ENCODE measurements at places on chromosomes 2 and 18. TPM values are rescaled to one million over a fixed set of nuclear protein-coding genes. Genes with fewer than 3 reads are reported as not detected.

CCDC74B gene
- total RNA-seq: 3.8 TPM

POTEC gene
- not detected for total RNA-seq

TOGARAM2 gene
- not detected for total RNA-seq

PAPOLG gene
- total RNA-seq: 10.9 TPM

EVX2 gene
- not detected for total RNA-seq

COL6A3 gene
- 1,362 TPM for total RNA-seq

GRHL1 gene
- 0.38 TPM for total RNA-seq

TMEM198 gene
- total RNA-seq: 5.8 TPM
